Epithelial cell of proximal tubule (primary cell): ENCODE measurements at places on chromosomes 4 and X. TPM values are rescaled to one million over a fixed set of nuclear protein-coding genes. Genes with fewer than 3 reads are reported as not detected.

- no peak for DNase-seq
These were observed 407.9 kb upstream of the AADAT start for GRCh38 chr4:170497689-170498088.

DNA sequence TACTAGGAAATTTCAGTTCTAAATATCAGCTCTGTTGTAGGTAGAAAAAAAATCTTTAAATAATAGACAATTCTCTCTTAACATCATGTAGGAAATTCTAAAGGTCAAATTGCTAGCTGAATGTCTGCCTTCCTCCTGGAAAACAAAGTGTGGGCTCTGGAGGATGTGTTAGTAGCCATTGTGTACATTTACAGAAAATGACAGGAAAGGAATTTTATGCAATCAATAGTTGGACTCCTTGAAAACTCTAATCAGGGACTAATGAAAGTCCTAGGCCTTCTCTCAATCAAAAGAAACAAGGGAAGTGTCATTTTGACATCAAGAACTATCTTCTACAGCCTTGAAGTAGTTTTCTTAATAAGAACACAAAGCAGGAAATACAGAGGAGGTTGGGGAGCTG is 174.6 kb downstream of the ANKRD50 start:
- DNase-seq, result no peak

GRCh38 chrX:31449965-31450364 is 378.1 kb upstream of the FTHL17 start:
- DNase-seq, result no peak

- no peak for DNase-seq
These were observed 317.9 kb upstream of the DIPK2B start for GRCh38 chrX:45518552-45518951.

DNA sequence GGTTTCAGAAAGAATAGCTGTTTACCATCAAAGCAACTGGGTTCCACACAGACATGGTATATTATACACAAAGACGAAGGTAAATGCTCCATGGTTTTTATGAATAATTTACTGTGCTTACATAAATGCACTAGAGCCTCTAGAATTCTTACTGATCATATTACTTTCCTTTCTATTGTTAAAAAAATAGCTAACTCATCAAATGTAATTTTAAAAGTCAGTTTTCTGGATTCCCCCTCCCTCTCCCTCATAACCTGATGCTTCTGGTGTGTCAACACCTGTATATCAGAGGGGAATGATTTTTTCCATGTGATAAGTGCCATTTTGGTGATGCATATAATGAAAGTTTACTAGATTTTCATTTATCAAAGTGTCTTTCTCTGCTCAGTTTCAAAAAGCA is 31.1 kb upstream of the LEF1 start:
- DNase-seq, result no peak

DNA sequence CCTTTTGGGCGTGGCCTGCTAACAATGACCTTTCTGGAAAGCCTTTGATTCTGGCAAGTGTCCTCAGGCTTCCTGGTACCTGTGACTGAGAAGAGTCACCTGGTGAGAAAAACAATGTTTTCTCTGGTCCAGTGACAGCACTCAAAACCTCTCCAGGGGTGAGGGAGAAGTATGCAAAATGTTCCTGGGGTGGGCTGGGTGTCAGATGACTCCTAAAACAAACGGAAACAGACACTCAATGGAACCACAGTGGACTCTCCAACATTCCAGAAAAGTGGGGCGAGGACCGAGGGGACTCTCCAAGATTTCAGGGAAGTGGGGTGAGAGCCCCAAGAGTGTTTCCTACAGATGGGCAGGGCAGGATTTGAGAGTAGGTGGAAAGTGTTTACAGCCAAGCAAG is 69.5 kb downstream of the ANAPC4 start:
- DNase-seq, result no peak

GRCh38 chrX:46935295-46935694 is 23.1 kb downstream of the JADE3 start:
- DNase-seq, result no peak

DMP1 gene
- total RNA-seq, result not detected in 2 replicates

CT47B1 gene
- total RNA-seq, result not detected in 2 replicates

TRAM1L1 gene
- total RNA-seq, result 2.5 and 2.7 TPM in 2 replicates
